ENCODE measurements at places on chromosomes 13 and 19.
A peak's percentile ranks its signal among the peaks of the same experiment; 100 is the strongest.

DNA sequence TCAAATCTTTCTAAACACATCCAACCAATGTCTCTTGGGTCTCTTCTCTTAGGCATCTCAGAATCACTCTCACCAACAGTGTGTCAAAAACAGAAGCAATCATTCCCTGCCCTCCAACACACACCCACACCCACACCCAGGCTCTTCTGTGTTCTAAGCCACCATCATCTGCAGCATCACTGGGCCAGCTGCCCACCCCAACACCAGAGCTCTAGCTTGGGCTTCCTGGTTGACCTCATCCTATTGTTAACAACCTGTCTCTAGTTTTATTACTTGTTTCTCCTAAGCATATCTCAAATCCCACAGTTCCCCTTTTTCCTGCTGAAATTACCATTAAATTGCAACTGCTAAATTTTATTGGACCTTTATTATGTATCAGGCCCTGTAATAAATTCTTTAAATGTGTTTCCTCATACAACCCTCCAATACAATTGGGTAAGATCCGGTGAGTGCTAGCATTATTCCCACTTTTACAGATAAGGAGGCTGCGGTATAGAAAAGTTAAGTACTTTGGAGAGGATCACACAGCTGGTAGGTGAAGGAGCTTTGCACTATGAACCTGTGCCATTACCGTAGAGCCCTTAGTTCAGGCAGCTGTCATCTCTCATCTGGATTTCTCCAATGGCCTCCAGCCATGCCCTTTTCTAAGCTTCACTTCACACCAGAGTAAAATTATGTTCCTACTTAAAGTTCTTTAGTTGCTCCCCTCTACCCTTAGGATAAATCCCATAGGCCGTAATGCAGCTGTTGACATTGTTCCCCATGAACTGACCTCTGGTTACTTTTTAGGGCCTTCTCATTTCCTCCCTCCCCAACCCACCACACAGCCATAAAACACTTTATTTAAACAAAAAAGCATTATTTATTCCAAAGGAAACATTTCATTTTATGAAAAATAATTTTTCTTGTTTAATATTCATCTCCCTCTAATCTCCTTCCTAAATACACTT, 227.7 kb downstream of the B3GLCT start:
- DNase-seq: no peak

GRCh38 chr19:58544591-58545285, 874 bp downstream of the TRIM28 start:
- no peak for DNase-seq

GRCh38 chr19:38175422-38175821, 48.6 kb downstream of the DPF1 start:
- no peak for DNase-seq

GRCh38 chr13:48263196-48263595, 30.2 kb downstream of the ITM2B start:
- no peak for DNase-seq

GRCh38 chr19:35931874-35932202, 4.3 kb upstream of the LRFN3 start:
- DNase-seq: no peak

- DNase-seq: no peak
Measured at GRCh38 chr19:17325881-17326594, 8.6 kb downstream of the ANO8 start.

DNA sequence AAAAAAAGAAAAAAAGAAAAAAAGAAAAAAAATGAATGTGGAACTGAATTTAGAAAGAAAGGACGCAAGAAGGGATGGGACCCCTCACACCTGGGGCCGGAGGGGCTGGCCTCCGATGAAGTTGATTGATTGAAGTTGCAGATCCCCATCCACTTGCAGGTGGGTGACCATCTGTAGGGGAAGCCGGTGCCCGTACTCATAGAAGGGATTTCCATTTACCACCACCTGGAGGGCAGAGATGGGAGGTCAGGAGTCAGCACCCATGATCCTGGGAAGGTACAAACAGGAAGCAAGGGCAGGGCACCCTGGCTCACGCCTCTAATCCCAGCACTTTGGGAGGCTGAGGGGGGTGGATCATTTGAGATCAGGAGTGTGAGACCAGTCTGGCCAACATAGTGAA, 6.4 kb downstream of the LGALS4 start:
- DNase-seq: no peak

GRCh38 chr13:30132623-30133553, 174.5 kb downstream of the KATNAL1 start:
- DNase-seq: peak; percentile 93

DNA sequence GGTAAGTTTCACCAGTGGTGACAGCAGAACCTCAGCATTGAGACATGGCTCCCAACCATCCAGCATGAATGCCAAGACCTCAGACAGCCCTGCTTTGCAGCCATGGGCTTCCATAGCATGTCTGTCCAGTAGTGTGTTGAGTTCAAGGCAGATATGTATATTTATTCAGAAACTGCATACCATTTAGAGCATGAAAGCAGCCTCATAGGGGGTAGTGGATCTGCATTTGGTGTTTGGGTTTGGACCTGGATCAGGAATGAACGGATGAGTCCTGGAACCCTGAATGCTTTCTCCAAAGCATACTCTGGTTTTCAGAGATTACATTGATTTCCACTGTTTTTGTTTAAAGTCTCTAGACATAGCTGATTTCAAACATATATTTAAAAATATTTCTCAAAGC, 114.3 kb downstream of the ESD start:
- no peak for DNase-seq

- no peak for DNase-seq
Measured at GRCh38 chr19:38949580-38950367, 19.0 kb downstream of the MRPS12 start.

- DNase-seq: no peak
Measured at GRCh38 chr13:20312292-20312691, 80.2 kb upstream of the GJB6 start.

GRCh38 chr13:48038761-48039160, 1.2 kb downstream of the NUDT15 start:
- peak; percentile 15 for DNase-seq

GRCh38 chr13:34776390-34776981, 165.6 kb upstream of the NBEA start:
- no peak for DNase-seq

- peak; percentile 95 for DNase-seq
Measured at GRCh38 chr19:35903550-35904179, 1.3 kb downstream of the HCST start.

- DNase-seq: no peak
Measured at GRCh38 chr19:709965-710571, 1.3 kb downstream of the PALM start.

DNA sequence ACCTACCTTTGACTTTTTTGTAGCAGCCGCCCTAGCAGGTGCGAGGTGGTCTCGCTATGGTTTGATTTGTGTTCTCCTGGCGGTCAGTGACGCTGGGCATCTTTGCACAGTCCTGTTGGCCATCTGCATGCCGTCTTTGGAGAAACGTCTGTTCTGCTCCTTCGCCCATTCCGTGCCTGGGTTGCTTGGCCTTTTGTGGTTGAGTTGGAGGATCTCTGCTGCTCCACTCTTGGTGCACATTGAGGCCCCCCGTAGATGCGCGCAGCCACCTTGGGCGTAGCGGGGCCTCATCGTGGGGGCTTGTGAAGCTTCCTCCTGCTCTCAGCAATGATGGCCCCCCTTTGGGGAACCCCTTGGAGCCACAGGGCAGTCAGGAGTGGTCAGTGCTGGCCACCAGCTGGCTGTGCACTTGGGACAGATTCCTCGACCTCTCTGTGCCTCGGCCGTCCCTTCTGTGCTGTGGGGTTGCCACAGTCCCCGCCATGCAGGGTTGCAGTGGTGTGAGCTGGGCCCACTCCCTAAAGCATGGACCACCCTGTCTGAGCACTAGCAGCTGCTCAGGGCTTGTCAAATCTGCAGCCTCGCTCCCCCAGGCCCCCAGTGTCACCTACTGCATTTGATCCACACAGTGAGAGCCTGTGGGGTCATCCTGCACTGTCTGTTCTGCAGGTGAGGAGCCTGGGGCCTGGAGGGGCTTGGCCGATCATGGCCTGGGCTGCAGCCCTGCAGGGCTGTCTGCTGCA, 170.8 kb downstream of the KDM4B start:
- DNase-seq: no peak

DNA sequence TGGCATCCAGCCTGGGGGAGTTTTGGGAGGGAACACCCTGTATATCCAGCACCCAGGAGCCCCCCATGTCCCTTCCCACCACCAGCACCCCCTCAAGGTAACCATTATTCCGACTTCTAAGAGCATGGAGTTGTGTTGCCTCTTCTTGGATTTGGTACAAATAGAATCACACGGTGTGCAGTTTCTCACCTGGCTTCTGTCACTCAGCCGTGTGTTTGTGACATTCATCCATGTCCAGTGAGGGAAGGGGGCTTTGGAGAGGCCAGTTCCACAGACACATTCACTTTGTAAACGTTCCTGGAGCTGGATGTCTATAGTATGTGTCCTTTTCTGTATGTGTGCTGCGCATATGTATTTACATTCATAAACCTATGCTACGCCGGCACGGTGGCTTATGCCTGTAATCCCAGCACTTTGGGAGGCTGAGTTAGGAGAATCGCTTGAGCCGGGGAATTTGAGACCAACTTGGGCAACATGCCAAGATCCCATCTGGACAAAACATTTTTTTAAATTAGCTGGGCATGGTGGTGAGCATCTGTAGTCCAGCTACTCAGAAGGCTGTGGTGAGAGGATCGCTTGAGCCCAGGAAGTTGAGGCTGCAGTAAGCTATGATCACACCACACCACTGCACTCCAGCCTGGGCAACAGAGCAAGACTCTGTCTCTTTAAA, 36.6 kb downstream of the MYH14 start:
- DNase-seq: no peak

DNA sequence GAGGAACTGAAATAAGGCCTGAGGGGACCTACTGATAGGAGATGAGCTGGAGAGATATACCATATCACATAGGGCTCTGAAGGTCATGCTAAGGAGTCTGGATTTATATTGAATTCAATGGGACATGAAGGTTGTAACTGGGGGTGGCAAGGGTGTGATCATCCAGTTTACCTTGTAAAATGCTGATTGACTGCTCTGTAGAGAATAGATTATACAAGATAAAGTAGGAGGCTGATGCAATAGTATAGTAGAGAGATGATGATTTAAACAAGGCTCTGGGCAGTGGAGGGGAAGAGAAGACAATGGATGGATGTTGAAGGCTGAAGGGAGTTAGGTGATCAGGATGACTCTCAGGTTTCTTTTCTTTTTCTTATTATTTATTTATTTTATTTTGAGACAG, 18.0 kb upstream of the PAN3 start:
- DNase-seq: no peak

GRCh38 chr13:40342901-40343300, 323.5 kb downstream of the FOXO1 start:
- no peak for DNase-seq

GRCh38 chr19:44025217-44025936, at the start of gene ZNF222:
Gene ZNF222 (plus strand): TSS chr19:44025379. CDS start chr19:44025437, 58 bp downstream.
- peak; percentile 91 for DNase-seq

Measured in AML-193 (cell line).